ENCODE measurements at places on chromosomes 11 and 22.
A peak's percentile ranks its signal among the peaks of the same experiment; 100 is the strongest.

DNA sequence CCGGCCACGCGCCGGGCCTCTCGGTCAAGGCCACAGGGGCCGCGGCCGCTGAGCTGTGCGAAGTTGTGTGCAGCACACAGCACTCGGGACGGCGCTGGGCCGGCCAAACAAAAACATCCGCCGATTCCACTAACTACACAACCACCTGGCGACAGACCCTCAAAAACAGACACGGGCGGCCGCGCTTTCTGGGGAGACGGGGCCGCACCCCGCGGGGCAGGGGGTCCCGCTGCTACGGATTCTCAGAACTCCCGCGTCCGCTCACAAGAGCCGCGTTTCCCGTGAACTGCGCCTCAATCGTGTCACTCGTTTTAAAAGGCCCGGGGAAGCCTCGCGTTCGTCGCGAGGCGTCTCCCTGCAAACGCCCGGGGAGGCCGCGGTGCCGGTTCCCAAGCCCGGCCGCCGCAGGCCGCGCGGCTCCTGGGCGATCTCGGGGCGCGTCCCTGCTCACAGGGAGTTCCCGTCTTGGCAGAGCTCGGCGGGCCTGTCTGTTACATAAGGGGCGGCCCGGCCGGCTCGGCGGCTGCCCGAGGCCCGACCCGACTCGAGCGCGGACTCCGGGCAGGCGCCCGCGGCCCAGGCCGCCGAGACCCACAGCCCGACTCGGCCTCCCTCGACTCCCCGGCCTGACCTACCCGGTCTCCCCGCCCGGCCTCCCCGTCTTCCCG, 936 bp downstream of the BRD1 start:
- peak; percentile 44 for DNase-seq

DNA sequence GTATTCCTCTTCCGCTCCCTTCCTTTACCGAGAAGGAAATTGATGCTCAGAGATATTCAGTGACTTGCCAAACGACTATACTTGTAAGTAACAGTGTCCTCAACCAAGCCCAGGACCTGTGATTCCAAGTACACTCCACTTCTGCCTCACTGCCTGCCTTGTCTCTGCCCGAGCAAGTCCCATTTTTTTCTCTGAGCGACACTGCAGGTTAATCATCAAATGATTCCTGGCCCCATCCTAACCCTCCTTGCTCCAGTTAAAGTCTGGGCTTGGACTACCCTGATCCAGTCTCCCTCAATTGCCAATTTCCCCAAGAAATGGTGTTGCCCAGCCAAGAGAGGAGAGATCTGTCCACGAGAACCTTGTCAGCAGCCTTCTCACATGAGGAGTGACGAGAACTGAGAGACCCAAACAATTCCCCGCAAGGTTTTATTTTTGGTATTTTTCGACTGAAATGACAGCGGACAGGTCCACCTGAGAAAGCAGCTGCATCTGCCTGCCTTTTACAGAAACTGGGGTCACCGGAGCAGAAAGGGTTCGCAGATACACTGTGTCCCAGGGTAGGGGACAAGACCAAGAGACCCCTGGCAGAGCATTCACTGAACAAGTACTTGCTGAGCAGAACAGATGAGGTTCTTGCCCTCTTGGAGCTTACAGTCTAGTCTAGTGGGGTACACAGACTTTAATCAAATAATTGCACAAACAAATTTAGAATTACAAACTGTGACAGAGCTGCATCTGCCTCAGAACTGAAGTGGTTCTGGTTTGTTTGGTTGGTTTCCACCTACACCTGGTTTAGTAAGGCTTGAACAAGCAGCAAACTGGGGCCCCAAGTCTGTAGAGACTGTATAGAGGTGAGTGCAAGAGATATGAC, 11.4 kb downstream of the POU2AF1 start:
- no peak for DNase-seq

DNA sequence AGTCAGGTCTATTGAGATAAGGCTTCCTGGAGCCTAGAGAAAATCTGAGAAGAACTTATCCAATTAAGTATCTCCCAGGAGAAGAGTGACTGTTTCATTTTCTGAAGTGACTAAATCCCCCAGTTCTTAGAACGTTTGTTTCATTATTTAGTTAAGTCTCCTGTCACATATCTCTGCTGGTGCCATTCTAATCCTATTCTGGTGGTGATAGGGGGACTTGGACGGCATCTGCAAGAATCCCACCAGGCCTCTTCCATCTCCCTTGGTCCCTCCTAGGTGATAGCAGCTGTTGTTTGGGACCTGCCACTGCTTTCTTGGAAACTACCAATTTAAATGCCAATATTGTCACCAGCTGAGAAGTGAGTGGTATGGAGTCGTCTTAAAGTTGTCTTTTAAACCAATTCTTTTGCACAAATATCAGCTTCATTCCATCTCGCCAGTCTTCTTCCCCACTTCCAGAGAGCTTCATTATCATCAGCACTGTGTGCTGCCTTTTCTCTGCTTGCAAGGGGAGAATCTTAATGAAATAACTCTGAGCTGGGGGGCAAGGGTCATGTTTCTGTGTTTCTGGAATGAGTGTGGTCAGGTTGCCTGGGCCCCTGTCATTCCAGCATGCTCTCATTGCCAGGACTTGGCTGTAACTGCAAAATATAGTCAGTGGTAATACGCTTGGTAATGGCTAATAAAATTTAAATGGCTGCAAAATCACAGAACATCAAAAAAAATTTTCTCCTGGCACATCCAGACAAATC, 104.8 kb downstream of the LDLRAD3 start:
- DNase-seq: no peak

- DNase-seq: peak; percentile 27
These were observed 7.4 kb upstream of the PMM1 start for GRCh38 chr22:41596776-41597634.

DNA sequence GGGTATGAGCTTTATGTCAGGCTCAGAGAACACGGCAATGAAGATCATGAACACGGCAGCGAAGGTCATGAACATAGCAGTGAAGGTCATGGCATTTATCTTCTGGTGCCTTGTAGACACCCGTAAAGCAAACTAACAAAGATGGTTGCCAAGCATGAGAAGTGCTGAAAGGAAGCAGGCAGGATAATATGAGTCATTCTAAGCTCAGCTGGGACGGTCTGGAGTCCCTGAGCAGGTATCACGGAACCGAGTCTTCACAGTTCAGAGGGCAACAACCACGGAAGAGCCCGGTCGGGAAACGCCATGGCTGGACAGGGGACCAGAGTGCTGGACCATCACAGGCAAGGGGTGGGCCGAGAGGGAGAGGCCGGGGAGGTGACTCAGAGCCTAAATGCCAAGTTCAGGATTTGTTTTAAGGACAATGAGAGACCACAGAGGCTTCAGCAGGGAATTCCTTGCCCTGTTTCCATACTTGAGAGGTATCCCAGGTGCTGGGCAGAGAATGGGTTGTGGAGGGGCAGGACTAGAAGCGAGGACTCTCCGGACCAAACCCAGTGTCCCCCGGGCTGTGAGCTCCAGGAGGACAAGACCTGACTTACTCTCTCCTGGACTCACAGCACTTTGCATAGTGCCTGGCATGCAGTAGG, 13.1 kb upstream of the MS4A10 start:
- DNase-seq: no peak

DNA sequence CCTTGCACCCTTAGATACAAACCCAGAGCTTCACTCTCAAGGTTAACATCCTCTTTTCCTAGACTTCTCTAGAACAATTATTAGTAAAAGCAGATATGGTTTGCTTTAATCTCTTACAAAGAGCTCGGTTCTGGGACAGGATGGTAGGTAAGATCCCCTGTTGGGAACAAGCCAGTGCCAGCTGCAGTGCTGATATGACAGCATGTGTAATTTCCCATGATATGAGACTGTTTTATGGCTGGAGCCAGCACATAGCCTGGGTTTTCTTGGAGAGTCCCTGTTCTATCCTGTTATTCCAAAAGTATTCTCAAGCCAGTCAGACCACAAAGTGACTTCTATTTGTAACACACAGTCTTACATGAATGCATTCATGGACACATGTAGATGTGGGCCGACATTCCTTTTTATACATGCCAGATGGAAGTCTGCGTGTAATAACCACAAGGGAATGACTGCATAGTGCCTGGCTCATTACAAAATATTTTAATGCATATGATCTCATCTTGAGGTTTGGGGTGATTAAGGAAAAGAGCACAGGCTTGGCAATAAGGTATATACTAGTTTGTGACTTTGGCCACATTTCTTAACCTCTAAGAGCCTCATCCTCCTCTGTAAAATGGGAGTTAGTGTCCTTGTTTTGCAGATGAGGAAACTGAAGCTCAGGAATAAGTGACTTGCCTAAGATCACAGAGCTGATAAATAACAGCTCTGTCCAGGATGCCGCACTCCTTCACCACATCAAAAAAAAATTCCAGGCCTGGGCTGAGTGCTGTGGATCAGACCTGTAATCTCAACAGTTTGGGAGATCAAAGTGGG, 21.8 kb downstream of the CLMP start:
- DNase-seq: no peak

DNA sequence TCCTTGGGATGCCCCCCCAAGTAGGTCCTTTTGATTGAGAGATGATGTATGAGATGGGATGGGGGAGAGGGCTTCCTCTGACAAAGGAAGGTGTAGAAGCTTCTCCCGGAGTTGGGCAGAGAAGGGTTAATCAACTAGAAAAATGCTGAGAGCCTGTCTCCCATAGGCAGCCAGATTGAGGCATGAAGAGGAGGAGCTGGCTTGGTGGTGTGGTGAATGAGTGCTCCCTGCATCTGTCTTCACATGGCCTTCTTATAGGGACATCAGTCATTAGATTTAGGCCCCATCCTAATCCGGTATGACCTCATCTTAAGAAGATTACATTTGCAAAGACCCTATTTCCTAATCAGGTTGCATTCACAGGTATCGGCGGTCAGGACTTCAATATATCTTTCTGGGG, 61.1 kb downstream of the NFAM1 start:
- no peak for DNase-seq

DNA sequence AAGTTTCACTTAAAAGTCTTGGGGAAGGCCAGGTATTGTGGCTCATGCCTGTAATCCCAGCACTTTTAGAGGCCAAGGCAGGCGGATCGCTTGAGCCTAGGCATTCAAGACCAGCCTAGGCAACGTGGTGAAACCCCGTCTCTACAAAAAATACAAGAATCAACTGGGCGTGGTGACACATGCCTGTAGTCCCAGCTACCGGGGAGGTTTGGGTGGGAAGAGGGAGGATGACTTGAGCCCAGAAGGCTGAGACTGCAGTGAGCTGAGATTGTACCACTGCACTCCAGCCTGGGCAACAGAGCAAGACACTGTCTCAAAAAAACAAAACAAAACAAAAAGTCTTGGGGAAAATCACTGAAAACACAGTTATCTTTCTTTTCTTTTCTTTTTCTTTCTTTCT, 15.4 kb upstream of the XBP1 start:
- no peak for DNase-seq

GRCh38 chr22:39463931-39464390, 7.1 kb downstream of the MGAT3 start:
- DNase-seq: no peak

DNA sequence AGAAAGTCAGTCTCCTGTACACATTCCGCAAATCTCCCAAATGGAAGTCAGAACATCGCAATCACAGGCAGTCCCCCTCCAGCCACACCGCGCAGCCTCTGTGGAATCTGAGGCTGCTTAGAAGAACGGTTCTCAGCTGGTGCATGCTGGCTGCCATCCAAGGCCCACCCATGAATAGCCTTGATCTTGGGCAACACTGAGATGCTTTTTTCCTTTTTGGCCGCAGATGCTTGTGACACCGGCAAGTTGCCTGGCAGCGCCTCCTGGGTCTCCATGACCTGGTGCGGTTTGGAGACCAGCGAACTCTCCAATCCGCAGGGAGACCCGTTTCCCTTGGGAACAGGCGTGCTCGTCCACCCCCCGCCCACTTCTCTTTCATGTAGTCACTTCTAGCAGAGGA, 26.3 kb upstream of the PHF21B start:
- no peak for DNase-seq

DNA sequence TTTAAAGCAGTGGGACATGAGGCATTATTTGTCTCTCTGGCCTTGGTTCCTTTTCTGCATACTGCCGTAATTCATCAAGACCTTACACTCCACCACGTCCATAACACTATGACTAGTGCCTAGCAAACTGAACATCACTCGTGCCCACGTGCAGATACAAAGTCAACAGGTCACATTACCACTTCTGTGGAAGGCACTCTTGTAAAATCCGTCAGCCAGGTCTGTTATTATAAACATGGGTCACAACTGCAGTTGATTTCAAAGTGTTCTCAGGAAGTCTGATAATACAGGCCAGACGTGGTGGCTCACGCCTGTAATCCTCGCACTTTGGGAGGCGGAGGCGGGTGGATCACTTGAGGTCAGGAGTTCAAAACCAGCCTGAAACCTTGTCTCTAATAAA, 14.1 kb downstream of the VSIG10L2 start:
- DNase-seq: no peak

GRCh38 chr11:14417186-14417585, 58.2 kb upstream of the RRAS2 start:
- DNase-seq: no peak

DNA sequence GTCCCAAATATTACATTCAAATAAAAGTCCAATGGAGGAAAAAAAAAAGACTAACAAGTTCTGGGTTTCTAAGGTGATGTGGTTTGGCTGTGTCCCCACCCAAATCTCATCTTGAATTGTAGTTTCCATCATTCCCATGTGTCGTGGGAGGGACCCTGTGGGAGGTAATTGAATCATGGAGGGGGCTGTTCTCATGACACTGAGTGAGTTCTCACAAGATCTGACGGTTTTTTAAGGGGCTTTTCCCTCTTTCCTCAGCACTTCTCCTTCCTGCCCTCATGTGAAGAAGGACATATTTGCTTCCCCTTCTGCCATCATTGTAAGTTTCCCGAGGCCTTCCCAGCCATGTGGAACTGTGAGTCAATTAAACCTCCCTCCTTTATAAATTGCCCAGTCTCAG, 7.9 kb upstream of the MS4A2 start:
- DNase-seq: no peak

- no peak for DNase-seq
These were observed 136.3 kb downstream of the ARHGAP42 start for GRCh38 chr11:100823360-100823759.

Data from CD4-positive, alpha-beta T cell treated with Interleukin-2 at 100 ng/mL for 4 hours (primary cell).